ENCODE measurements at places on chromosomes 1 and 21.
A peak's percentile ranks its signal among the peaks of the same experiment; 100 is the strongest.

- no peak for DNase-seq
Measured at GRCh38 chr1:113783254-113784103, 24.2 kb upstream of the PHTF1 start.

DNA sequence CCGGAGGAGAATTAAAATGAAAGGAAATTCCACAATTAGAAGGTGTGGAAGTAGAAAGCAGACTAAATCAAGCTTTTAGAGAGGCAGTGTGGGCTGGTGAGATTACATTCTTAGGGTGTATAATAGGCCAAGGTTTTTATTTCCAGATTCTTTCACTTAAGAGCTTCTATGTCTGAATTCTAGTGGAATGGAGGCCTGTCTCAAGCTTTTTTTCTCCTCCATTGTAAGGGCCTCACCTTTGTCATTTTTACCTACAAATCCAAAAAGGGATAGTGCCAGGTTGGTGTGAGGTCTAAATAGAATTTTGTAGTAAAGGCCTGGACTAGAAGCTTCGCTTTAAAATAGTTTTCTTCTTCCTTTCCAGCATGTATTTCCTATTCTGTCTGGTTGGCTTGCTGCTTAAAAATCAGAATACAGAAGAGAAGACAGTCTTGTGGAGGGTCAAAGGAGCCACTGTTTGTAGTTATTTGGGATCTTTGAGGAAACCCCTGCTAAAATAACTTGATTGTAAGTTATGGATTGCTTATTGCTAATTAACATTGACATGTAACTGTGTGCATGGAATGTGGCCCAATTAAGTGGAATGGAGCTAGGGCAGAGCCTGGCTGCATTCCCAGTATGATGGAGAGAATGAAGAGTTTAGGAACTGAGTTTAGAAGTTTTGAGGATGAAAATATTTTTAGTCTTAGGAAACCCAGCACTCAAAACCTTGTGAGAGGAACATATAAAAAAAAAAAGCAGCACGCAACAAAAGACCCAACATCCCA lies 162.5 kb upstream of the B3GALT2 start:
- DNase-seq, result no peak

DNA sequence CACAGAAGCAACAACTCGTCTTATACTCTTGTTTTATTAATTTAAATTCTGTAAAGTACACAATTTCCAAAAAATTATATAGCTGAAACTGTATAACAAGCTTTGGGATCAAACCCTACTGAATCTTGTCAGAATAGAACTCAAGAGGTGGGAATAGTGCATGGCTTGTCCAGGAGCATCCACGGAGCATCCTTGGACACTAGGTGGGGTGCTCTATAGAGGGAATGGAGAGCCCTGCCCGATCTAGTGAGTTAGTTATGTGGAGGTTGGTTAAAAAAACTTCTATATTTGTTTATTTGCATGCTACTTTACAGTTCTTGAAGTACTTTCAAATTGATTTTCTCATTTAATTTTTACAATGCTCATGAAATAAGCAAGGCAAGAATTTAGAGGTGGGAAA lies 28.3 kb downstream of the ROR1 start:
- no peak for DNase-seq

- peak; percentile 12 for DNase-seq
Measured at GRCh38 chr1:66575739-66576138, 41.8 kb downstream of the SGIP1 start.

GRCh38 chr1:234684856-234685255 lies 74.9 kb upstream of the IRF2BP2 start:
- no peak for DNase-seq

DNA sequence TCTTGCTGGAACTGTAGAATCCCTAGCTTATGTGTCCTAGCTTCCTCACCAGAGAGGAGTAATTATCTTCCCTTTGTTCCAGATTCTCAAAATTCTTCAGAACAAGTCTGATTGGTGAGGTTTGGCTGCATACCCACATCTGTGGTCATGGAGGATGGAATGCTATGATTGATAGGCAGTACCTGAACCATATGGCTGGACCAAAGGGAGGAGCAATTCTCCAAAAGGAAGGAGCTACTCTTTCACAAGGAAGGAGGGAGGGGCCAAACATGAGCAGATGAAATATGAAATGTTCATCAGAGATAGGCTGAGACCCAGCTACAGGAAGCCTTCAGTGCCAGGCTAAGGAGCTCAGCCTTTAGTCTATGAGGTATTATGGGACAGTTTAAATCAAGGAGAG lies 5.0 kb upstream of the RNF19B start:
- DNase-seq, result no peak

- no peak for DNase-seq
Measured at GRCh38 chr1:214444182-214444939, 107.0 kb downstream of the PTPN14 start.

DNA sequence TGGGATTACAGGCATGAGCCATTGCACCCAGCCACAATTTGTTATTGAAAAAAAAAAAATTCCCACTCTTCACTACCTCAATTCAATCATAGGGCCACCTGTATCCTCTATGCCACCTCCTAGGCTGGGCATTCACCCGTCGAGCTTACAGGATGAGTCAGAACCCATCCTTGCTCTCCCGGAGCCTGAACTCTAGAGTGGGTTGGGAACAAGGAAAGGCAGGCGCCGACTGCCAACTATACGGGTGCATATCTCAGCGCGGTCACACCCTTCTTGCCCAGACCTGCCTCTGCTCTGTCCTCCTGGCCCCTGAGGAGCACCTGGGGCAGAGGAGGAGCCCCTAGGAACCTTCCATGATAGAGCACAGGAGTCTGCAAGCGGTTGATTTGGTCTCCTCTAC lies 21.4 kb upstream of the LBR start:
- DNase-seq, result no peak

GRCh38 chr1:208929575-208929974 lies 653.9 kb upstream of the CAMK1G start:
- no peak for DNase-seq

DNA sequence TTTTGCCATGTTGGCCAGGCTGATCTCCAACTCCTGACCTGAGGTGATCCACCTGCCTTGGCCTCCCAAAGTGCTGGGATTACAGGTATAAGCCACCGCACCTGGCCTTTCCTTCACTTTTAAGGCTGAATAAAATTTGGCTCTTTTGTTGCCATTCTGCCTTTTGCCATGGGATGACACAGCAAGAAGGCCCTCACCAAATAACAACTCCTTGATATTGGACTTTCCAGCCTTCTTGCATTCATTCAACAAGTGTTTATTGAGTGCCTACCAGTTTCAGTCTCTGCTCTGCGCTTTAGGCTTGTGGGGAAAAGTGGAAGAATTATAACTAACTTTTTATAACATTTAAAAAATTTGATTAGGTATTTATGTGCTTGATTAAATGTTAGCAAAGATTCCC lies 1.9 kb upstream of the NVL start:
- no peak for DNase-seq

DNA sequence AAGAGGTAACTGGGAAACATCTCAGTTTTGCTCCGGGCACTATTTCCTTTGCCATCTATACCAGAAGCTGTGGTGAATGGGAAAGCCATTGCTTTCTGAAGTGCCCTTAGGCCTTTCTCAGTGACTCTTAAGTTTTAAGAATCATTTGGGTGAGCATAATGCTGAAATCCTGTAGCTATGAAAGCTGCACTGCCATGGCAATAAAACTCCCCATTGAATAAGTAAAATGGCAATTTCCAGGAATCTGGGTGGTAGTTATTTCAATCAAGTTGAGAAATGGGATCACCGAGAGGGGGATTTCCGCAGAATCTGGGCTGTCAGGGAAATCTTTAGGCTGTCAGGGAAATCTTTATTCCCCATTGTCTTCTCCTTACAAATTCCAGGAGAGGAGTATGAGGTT lies 26.8 kb upstream of the MACF1 start:
- DNase-seq, result no peak

GRCh38 chr1:109134423-109134822 lies 20.5 kb downstream of the ELAPOR1 start:
- peak; percentile 45 for DNase-seq

GRCh38 chr1:48619539-48619938 lies 147.5 kb upstream of the SPATA6 start:
- DNase-seq, result no peak

DNA sequence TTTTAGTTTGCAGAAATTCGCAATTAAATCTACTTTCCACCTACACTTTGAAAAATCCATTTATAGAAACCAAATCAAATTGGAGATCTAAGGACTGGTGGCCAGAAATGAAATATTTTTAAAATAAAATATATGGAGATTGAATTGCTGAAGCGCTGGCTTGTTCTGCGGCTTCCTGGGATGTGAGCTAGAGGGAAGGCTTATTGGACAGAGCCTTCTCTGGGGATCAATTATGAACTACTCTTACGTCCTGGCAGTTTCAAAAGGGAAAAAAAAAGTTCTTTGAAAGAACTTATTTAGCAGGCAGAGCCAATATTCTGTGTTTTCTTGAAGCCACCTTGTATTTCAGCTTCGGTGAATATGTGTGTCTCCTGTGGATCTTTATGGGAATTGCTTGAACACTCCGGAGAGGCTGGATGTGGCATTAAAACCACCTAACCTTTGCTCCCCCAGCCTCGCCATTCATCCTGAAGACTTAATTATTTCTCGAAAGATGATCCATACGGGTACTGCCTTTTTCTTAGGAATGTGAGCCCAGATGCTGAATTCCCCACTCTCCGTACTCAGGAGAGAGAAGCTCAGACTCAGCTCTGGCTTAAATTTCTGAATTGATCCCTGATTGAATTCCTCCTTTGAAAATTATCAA lies 478.9 kb upstream of the VAMP3 start:
- DNase-seq, result no peak

DNA sequence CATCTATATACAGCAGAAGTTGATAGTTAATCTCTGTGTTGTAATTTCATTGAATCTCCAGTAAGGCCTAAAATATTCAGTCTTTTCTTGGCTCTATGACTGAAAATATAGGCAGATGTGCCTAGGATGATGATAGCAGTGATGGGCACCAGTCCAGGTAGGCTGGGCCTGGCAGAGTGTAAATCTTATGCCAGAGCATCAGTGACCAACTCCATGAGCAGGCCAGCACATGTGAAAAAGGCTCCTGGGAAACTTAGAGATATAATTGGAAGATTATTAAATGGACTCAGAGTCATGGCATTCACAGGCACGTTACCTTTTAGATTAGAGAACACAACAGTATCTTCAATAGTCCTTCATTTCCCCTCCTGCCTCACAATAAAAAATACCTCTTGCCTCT lies 20.7 kb upstream of the CYYR1 start:
- DNase-seq, result no peak

DNA sequence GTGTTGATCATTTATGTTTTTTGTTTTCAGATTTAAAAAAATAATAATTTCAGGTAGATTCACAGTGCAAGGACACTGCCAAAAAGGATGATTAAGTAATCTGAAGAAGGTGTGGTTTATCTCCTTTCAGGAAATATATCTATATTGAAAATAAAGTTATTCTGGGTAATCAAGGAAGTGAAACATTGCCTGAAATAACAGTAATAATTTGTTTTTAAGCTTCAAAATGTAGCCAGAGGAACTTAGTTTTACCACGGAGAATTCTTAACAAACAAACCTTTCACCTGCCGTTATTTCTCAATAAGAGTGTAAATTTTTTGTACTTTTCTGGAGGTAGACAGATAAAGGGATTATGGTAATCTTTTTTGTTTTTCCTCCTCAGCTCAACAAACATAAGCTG lies 2.9 kb upstream of the DPH5 start:
- DNase-seq, result no peak

GRCh38 chr1:218592688-218593087 lies 247.6 kb downstream of the TGFB2 start:
- no peak for DNase-seq

GRCh38 chr1:171195767-171196166 lies 10.7 kb downstream of the FMO2 start:
- DNase-seq, result no peak

DNA sequence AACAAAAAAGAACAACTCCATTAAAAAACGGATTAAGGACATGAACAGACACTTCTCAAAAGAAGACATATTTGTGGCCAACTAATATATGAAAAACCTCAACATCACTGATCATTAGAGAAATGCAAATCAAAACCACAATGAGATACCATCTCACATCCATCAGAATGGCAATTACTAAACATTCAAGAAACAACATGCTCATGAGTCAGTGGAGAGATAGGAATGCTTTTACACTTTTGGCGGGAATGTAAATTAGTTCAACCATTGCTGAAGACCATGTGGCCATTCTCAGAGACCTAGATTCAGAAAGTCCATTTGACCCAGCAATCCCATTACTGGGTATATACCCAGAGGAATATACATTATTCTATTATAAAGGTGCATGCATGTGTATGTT lies 1442.6 kb upstream of the B3GALT2 start:
- no peak for DNase-seq

DNA sequence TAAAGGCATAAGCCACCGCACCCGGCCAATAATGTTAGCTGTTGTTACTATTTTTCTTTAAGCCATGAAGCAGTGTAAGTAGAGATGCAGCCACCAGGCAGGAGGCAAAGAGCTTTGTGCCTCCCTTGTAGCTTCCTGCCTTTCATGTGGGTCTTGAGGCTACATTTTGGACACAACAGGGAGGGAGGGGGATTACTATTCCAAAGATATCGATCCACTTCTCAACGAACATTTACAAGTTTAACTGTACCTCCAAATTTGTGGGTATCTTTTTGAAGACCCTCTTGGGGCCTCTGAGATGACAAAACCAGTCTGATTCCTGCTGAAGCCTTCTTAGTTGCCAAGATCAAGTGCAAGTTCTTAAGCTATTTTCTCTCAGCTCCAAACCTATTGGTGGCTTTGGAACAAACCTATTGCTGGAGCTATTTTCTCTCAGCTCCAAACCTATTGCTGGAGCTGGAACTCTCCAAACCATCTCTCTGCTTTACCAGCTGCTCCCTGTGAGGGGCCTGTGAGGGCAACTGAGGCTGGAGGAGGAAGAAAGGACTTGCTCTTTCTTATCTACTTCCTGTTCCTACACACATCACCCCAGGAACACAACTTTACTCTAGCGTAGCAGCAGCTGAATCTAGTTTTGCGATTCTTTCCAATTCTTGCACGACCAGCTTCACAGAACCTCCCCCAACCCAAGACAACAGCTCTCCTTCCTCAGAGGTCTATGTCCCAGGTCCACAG lies 16.1 kb upstream of the RCAN3 start:
- DNase-seq, result no peak

- DNase-seq, result no peak
Measured at GRCh38 chr1:55209247-55209646, 5.9 kb downstream of the USP24 start.

GRCh38 chr21:23452384-23453083 lies 2154.7 kb downstream of the MRPL39 start:
- DNase-seq, result no peak

DNA sequence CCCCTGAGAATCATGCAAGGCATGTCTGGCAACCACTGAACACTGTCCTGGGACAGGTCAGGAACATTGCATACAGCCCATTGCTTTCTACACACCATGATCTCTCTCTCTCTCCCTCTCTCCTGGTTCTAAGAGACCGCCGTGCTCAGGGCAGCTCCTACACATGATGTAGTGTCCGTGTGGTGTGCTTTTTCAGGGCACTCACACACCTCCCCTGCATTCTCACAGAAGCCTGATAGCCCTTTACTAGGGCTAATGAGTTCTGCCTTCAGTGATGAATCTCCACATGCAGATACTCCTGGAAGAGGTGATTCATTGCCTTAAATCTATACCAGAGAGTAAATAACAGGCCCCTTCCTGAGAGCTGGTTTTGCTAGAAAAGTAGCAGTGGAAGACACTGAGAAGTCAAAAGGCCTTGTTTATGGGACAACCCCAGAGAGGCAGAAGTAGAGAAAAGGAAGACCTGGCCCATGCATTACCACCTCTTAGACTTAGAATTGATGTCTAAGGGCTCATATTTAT lies 7.2 kb upstream of the OLFML2B start:
- DNase-seq, result no peak

- DNase-seq, result no peak
Measured at GRCh38 chr1:68168545-68169171, 63.7 kb downstream of the WLS start.

GRCh38 chr1:61320575-61320974 lies 238.2 kb downstream of the NFIA start:
- DNase-seq, result no peak
